Islet precursor cell (in vitro differentiated cells): ENCODE measurements at places on chromosomes 2 and 18.

DNA sequence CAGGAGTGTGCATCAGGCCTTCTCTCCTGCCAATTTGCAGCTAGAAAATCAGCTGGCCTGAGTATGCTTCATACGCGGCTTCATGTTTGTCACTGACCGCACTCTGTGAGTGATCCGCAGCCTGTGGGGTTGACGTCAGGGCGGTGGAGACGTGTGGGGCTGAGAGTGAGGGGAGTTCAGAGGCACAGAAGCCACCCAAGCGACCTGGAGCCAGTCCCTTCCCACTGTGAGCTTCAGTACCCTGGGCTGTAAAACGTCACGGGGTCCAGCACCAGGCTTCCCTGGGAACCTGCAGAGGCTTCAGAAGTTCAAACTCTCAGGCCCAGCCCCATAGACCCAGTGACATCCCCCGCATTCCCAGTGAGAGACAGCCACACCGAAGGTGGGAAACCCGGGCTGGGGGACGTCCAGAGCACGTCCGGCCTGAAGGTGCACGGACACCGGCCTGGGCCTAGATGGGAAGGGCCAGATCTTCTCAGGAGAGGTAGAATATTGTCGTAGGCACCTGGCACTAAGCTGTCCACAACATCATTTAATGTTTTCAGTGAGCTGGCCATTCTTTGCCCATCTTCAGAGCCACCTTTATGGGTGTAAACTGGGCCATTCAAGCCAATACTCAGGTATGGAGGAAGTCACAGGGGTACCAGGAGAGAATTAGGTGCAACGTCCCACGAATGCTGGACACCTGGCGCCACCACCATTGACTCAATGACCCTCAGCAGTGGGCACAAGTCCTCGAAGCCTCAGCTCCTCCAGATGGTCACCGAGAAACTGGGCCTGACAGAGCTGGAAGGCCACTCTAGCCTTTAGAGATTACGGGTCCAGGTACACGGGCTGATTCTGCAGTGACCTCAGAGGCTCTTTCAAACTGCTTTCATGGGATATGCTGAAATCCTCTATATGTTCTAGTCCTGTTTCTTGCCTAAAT, 235.6 kb upstream of the MYT1L start:
- peak; percentile 36 for DNase-seq

GRCh38 chr2:11319939-11320338, 24.5 kb downstream of the ROCK2 start:
- DNase-seq, result no peak

GRCh38 chr2:11158916-11159573, 3.8 kb downstream of the SLC66A3 start:
- DNase-seq, result peak; percentile 58

- DNase-seq, result no peak
Observed at GRCh38 chr2:24238158-24238557, 63.3 kb downstream of the FAM228A start.
